ENCODE measurements at places on chromosomes 2 and 18.

- no peak for DNase-seq
These were observed 58.1 kb downstream of the NCKAP1 start for GRCh38 chr2:182980115-182980514.

DNA sequence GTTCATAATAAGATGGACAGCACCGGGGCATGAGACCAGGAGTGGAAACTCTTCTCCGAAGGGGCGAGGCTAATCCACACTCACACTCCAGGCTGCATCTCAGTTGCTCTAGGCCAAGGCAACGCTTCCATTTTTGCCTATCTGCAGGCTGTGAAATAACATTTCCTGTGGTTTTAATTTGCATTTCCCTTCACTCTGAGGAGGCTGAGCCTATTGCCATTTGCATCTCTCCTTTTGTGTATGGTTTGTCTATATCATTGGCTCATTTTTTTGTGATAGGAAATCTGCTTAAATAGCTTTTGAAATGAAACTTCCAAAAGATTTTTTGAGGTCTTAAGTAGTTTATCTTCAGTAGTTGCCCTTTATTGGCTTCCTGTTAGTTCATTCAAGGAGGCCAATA, 57.6 kb downstream of the TPGS2 start:
- no peak for DNase-seq

DNA sequence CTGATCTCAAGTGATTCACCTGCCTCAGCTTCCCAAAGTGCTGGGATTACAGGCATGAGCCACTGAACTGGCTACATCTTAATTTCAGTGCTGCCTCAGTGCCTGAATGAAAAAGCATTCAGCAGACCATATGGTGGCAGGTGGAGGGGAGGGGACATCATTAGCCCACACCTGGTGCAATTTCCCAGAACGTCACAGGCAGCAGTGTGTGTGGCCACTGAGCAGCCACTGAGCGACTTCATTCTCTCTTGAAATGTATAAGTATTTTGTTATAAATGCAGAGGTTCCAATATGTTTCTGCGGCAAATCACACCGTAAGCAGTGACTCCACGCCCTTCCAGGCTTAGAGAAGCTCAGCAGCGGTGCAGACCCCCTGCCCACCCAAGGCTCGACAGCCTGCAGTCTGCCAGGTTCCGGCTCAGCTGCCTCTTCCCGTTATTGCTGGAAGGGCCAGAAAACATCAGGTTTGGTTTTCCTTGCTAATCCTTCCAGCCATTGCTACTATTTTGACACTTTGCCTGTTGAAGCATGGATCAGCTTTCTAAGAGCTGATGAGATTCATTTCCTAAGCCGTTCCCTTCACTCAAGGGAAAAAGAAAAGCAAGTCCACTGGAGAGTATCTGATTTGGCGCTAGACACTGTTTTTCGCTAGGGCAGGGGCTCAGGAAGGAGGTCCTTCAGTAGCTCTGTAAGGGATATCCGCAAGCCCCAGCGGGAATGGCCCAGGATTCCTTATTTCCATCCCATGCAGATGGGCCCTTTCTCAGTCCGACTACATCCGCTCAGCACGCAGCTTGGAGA, 250.7 kb downstream of the VAPA start:
- DNase-seq: no peak

- DNase-seq: no peak
These were observed 285.1 kb downstream of the SS18 start for GRCh38 chr18:25805323-25805722.

DNA sequence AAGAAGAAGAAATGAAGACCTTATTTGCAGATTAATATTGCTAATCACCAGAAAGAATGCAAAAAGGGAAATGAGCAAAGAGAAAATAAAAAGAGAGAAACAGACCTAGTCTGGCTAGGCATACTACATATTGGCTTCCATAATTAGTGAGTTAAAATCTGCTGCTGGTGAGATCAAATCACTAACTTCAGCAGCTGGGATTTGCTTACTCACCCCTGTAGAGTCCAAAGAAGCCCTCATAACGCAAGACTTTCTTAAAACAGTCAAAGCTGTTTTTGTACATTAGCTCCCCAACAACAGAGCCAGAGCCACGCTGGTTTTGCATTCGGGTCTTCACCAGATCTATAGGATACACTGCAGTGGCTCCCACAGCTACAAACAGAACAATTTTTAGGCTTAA, 80.9 kb downstream of the SLC25A12 start:
- no peak for DNase-seq

GRCh38 chr18:55097456-55098170, 138.4 kb upstream of the CCDC68 start:
- no peak for DNase-seq

DNA sequence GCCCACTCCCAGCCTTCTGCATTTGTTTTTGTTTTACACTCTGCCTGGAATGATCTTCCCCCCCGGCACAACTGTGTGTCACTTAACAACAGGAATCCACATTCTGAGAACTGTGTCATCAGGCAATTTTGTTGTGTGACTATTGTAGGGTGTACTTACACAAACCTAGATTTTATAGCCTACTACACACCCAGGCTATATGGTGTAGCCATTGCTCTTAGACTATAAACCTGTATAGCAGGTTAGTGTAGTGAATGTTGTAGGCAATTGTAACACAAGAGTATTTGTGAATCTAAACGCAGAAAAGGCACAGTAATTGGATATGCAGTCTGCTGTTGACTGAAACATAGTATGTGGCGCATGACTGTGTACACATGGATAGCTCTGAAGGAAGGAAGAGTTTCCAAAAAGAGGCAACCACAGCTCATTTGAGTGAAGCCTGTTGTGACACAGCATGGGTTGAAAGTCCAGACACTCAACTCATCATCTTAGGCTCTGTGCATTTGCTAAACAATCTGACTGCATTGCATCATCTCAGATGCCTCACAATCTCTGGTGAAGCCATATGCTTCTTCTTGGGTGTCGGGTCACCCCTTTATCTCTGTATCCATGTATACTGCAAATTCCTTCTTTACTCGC, 506.6 kb upstream of the SPHKAP start:
- DNase-seq: no peak

GRCh38 chr2:47174733-47175361, 19.7 kb upstream of the STPG4 start:
- no peak for DNase-seq

DNA sequence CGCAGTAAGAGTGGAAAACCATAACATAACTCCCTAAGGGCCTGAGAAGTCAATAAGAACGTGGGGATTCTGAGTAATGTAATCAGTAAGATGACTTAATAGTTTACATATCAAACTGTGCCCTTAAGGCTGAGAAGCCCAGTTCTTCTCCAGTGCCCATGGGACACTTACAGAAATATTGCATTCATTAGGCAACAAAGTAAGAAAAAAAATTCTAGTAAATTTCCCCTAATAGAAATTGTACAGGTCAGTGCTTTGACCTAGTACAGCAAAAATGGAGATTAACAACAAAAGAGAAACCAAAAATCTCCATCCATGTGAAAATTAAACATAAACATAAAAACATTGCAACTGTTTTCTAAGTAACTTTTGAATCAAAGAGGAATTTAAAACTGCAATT, 139.8 kb upstream of the HS6ST1 start:
- no peak for DNase-seq

DNA sequence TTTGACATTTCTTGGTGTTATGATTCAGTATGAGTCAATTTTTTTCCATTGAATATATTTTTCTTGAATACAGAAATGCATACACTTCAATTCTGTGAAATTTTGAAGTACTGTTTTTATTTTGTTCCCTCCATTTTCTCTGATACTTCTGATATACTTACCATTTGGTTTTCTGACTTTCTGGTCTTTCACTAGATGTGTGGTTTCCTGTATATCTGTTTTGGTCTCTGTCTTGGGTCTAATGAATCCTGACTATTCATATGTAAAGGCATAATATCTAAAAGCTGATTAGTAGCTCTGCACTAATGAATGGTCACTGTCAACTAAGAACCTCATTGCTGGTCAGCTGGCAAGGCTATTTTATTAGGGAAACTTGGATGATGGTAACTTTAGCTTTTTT, 345.6 kb downstream of the GRB14 start:
- DNase-seq: no peak

- DNase-seq: no peak
These were observed 11.7 kb downstream of the OSBPL6 start for GRCh38 chr2:178205853-178206521.

DNA sequence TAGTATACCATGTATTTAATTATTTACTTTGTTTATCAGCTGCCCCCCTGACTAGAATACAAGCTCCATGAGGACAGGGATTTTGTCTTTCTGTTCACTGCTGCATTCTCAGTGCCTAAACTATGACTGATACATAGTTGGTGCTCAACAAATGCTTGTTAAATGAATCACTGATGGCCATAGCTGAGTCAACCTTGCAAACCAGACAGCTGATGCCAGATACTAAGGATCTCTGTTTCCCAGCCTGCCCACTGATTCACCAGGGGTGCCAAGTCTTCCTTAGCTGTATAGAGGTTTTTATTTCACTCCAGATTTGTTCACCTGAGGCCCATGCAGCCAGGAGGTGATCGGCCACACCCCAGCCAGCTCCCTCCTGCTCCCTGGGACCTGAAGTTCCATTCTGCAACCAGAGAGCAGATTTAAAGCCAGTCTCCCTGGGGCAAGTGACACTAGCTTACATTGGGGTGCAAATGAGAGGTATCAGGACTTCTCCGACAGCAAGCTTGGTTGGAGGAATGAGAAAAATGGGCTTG, 92.2 kb downstream of the C1QL2 start:
- no peak for DNase-seq

- DNase-seq: no peak
These were observed 8.8 kb upstream of the MBD2 start for GRCh38 chr18:54233228-54233625.

GRCh38 chr2:213286161-213286560, 1.9 kb downstream of the SPAG16 start:
- no peak for DNase-seq

GRCh38 chr2:18903750-18904149, 314.4 kb upstream of the NT5C1B start:
- no peak for DNase-seq

- no peak for DNase-seq
These were observed 46.4 kb downstream of the COMMD1 start for GRCh38 chr2:61951881-61952280.

DNA sequence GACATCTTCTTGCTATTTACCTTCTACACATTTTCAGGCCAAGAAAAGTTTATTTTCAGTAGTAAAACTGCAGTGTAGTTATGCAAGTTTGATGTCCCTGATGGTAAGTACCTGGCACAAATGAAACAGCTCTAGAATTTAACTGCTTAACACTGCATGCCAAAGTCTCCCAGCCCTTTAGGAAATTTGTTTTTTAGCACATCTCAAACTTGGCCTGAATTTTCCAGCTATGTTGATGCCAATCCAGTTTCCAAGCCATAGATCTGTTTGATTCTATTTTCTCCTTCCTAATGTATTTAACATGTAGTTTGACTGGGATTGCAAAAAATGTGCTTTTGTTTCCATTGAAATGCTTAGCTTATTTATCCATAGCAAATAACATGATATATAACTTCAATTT, 29.3 kb upstream of the ZNF385B start:
- DNase-seq: no peak

DNA sequence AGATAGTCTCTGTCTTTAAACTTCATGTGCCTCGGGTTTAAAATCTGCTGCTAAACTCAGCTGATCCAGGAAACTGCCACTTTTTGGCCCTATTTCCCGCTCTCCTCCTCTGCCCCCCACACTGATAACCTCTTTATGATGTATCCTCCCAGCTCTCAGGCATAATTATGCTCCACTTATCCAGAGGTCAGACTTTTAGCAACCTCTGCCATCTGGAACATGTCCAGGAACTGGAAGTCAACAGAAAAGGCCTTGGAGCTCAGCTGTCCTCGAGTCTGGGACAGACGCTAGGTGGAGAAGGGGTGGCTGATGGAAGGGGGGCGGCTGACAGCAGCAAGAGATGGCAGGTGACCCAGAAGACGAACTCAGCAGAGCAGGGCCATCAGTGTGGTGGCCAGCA, 41.2 kb downstream of the ASAP2 start:
- no peak for DNase-seq

GRCh38 chr18:25305584-25305983, 46.4 kb downstream of the ZNF521 start:
- no peak for DNase-seq

- no peak for DNase-seq
These were observed 66.8 kb downstream of the KYNU start for GRCh38 chr2:142944264-142944663.

- DNase-seq: no peak
These were observed 18.2 kb downstream of the LMAN1 start for GRCh38 chr18:59340817-59341216.

DNA sequence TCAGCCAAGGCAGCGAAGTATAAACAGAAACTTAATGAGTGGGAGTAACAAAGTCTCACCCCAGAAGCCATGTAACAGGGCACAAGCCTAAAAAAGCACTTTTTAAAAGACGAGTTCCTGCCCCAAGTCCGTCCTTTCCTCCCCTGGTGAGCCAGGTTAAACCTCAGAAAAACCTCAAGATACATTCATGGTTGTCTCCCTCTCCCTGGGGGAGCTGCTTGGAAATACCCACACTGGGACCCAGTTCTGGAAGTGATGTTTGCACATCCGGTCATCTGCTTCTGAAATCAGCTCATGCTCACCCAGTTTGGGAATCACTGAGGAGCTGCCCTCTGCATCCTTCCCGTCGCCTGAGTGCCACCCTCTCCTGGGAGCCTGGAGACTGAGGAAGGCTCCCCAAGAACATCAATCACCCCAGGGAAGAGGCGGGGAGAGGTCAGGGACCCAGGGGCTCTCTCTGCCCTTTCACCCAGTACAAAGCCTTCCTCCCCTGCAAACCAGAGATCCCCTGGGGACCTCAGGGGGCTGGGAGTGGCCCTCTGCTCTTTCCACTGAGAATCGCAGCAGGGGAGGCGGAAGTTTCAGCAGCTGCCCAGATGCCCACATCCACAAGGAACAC, 150.6 kb upstream of the AGAP1 start:
- no peak for DNase-seq

GRCh38 chr2:233996461-233996860, 54.0 kb upstream of the SPP2 start:
- DNase-seq: no peak

- no peak for DNase-seq
These were observed 118.3 kb upstream of the DSEL start for GRCh38 chr18:67634631-67635338.

GRCh38 chr2:177478907-177479306, 86.3 kb downstream of the AGPS start:
- no peak for DNase-seq

DNA sequence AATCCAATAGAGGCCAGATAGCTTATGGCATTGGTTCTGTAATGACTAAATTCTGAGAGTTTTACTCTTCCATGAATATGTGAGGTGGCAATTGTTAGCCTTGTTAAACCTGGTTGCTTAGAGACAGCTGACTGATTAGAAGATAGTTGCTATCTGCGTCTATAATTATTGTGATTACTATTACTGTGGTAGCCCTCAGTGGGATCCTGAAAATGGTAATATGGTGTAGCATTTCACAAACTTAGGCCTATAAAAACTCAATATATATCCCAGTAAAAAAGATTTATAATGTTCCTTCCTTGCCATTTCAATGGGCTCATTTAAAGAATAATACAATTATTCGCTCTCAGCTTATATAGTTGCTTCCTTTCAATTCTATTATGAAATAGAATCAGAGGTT, 405.8 kb upstream of the CDH2 start:
- no peak for DNase-seq
